Activated CD4-positive, alpha-beta T cell treated with anti-CD3 and anti-CD28 coated beads, Interleukin-10, Interleukin-2, amounts not matched to agents 100 ng/mL and 50 ng/mL, durations not matched to agents 16 hours and 8 hours (primary cell): ENCODE measurements at places on chromosomes 6 and 20.

DNA sequence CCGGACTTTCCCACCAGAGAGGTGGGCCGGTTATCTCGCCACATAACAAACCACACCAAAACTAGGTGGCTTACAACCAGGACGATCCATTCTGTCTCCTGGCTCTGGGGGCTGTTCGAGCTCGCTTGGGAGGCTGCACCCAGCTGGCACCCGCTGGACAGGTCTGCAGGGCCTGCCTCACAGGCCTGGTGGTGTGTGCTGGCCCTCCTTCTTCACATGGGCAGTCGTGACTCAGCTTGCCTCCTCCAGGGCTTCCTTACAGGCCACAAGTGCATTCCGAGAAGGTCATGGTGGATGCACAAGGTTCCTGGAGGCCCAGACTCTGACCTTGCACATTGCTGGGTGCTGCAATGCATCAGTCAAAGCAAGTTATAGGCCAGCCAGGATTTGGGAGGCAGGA is 34.2 kb downstream of the FOXF2 start:
- no peak for DNase-seq

DNA sequence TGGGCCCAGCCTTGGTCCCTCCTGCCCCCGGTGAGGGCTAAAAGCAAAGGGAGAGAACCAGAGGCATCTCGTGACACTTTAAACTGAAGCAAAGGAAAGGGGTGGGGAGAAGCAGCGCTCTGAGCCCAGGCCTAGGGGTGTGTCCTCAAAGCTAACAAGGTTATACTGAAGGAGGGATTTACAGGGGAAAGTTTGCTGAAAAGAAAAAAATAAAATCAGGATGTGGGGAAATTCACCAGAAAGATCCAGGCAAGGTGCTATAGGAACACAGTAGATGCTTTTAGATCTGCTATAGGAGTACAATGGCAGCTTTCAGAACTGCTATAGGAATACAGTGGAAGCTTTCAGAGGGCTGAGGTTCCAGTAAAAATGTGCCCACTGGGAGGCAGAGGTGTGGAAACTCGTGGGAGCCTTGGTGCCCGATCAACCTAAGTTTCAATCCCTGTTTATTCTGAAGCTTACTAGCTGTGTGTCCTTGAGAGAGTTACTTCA is at the start of gene COL9A1:
COL9A1 (minus strand) TSS at position 51 of the 492 bp plus-strand sequence. CDS start 160 bp downstream, outside the sequence.
- no peak for DNase-seq

DNA sequence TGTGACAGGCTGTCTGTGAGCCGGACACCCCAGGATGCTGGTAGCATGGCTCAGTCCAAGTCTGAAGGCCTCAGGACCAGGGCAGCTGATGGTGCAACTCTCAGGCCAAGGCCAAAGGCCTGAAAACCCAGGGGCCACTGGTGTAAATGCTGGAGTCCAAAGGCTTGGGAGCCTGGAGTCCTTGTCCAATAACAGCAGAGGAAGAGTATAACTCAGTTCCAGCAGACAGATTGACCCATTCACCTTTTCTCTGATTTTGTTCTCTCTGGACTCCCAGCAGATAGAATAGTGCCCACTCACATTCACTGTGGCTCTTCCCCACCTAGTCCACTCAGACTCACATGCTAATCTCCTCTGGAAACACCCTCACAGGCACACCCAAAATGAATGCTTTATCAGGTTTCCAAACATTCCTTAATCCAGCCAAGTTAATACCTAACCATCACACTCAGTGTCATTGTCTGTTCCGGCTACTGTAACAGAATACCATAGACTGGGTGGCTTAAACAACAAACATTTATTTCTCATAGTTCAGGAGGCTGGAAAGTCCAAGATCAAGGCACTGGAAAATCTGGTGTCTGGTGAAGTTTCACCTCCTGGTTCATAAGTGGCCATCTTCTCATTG is 5.0 kb upstream of the TRAF3IP2 start:
- DNase-seq = no peak

DNA sequence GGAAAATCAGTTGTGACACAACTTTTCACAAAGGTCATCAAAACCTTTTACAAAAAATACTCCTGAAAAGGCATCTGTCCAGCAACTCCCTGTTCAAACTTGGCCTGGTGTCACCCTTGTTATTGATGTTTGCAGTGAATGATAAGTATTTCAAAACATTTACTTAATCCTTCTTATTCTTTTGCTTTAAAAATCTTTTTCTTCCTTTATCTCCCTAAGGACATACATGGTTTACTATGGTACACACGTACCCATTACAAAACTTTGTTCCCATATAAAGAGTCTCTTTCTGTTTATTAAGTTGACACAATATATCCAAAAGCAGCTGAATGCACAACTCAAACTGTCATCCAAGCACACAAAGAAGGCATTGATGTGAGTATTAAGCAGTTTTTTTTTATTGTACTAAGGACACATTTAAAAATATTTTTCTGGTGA is 17.5 kb downstream of the GSTA2 start:
- DNase-seq = no peak

DNA sequence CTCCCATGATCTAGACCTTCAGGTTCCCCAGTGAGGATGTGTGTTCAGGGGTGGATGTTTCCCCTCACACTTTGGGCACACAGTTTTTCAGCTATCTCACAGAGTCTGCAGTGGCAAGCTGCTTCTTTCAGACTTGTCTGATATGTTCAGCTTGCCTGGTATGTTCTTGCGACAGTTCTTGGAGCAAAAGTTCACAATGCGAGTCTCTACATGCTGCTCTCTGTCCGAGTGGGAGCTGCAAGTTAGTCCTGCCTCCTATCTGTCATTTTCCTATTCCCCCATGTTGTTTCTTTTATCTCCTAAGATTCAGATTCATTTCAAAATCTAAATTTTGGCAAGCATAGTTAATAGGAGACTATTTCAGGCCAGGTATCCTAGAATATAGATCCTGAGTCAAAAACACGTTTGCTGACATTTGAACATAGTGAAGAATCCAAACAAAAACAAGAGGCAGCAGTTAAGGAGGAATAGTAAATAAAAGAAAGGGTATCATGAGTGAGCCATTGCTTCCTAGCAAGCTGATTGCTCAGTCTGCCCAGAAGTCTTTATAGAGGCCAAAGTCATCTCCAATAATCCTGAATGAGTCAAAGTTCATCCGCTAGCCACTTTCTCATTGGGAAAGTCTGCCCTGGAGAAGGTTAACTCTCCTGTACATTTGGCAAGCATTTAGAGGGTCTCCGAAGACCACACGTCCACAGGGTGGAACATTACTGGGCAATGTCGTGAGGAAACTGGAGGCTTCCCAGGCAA is 140.2 kb upstream of the MOCS1 start:
- no peak for DNase-seq

GRCh38 chr6:130076512-130076911 is 58.1 kb downstream of the L3MBTL3 start:
- no peak for DNase-seq
